T-cell (primary cell): ENCODE measurements at places on chromosomes 12 and 14.

DNA sequence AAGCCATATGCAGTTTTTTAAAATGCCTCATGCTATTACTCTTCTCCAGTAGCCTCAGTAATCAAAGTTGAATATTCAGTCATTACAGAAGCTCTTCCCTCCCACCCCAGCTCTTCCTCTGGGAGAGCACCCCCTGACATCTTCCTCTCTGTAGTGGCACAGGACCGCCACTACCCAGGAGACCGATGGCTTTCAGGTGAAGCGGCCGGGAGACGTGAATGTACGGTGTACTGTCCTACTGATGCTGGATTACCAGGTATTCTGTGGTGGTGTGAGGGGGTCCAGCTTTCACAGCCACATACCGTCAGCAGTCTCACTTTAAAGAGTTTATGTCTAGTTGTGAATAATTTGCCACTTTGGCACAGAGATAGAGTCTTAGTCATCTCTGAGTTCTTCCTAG is 4.6 kb downstream of the SMARCD1 start:
- no peak for DNase-seq

DNA sequence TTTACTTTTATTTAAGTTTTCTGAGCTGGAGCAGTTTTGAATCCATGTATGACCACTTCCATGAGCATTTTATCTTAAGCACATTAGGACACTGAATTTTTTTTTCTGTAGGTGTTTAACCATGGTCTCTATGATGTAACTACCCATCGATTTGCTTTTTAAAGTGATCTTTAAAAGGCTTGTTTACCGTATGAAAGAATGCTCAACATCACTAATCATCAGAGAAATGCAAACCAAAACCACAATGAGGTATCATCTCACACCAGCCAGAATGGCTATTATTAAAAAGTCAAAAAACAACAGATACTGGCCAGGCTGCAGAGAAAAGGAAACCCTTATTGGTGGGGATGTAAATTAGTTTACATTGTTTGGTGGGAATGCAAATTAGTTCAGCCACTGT is 23.0 kb downstream of the GLRX5 start:
- DNase-seq = no peak

- no peak for DNase-seq
These were observed 153.1 kb downstream of the TMEM117 start for GRCh38 chr12:43988838-43989560.

- no peak for DNase-seq
These were observed 69.1 kb upstream of the EGLN3 start for GRCh38 chr14:34020014-34020413.

DNA sequence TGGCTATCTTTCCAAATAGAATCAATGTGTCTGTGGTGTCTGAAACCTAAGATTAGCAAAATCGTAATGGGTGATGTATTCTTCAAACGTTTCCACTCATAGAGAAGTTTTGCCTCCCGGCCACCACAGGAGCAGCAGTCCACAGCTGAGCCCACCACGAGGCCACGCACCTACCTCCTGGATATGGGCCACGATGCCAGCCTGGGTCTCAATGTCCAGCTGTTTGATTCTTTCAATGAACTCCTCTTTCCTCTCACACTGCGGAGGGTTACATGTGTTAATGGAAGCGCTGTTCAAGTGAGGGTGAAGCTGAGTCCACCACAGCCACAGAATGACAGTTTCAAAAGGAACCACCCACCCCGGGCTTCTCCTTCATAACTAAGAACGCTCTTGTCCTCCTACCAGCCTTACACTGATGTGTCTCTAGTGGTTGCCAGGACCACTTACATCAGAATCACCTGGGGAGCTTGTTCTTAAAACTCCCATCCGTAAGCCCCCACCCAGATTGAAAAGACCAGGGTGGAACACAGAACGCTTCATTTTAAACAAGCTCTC is 75.3 kb downstream of the CCDC88C start:
- DNase-seq = no peak

DNA sequence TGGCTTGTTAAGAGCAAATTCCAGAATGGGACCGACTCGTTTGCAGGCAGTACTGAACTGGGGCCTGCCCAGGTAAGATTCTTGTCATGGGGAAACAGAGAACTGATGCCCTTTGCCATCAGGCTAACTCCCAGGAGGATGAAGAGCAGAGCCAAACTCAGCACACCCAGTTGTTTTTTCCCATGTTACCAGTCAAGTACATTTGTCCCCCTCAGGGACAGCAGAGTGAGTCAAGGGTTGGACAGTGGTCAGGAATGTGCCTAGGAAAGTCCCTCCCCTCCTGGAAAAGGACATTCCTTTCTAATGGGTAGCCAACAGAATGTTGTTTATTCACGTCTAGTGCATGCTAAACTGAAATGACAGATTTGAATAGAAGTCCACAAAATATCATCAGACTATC is 1.6 kb downstream of the ART4 start:
- no peak for DNase-seq

DNA sequence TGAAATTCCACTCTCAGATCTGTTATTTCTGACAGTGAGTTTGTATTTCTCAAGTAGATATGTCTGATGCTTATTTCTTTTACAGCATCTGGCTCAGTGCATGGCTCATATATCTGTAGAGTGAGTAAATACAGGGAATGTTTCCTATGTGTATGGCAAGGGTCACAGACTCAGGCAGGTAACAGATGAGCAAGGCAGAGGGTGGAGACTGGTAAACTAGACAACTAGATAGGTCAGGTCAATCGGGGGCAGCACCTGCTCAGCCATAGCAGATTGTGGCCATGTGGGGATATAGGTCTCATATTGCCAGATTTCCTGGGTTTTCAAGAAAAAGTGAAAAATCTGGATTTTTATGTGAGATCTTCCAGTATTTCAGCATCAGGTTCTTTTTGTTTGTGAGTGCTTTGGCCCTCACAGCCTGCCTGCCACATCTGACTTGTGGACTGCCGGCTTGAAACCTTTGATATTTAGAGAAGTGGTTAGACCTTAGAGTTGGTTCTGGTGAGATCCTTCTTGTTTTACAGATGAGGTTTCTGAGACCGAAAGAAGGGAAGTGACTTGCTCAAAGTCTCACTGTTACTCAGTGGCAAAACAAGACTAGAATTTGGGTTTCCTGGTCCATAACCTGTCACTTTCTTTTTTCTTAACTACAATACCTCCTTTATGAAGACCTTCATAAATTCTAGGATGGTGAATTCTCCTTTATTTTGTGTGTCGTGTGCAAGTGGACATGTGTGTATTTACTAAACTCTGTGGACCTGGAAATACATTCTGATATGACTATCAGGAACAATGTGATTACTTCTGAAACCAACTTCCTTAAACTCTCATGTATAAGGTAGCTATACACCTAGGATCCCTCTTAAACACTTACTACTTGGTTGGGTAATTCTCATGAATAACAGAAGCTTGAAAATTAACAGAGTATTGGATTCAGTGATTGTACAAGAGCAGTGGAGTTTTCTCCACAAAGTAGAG is 34.4 kb downstream of the PROX2 start:
- DNase-seq = no peak

GRCh38 chr14:103094406-103095209 is at the start of gene EXOC3L4:
Gene EXOC3L4 (plus strand): TSS chr14:103094725. CDS start chr14:103100220, 5,495 bp downstream.
- no peak for DNase-seq

- no peak for DNase-seq
These were observed 117.5 kb downstream of the DAAM1 start for GRCh38 chr14:59305836-59306555.

DNA sequence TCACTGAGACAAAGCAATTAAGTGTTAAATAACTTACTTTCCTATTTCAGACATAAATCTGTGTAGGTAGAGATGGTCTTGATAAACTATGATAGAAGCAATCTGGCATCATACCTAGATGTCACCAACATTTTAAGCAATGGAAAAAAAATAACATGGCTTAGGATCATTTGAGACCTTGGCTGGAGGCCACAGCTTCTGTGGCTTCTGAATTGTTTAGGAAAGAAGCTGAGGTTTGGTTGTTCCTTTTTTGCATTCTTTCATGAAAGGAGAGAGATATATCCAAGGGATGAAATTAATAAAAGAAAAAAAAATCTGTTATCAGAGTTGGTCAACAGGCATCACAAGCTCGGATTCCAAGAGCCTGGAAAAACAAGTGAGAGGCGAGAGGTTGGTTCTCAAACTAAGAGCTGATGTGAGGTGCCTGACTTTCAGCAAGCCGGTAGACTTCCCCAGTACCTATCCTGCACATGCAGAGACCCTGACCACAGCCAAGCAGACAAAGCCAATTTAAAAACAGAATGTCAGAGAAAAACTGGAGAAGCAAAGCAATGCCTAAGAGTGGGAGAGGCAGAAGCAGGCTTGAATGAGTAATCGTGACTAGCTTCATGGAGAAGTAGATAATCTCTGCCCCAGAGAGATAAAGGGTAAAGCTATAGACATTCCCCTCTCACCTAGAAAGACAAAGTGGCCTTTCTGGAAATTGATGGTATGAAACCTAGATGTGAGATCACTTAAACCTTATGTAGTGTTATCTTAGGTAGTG is 43.4 kb upstream of the ST8SIA1 start:
- DNase-seq = no peak

DNA sequence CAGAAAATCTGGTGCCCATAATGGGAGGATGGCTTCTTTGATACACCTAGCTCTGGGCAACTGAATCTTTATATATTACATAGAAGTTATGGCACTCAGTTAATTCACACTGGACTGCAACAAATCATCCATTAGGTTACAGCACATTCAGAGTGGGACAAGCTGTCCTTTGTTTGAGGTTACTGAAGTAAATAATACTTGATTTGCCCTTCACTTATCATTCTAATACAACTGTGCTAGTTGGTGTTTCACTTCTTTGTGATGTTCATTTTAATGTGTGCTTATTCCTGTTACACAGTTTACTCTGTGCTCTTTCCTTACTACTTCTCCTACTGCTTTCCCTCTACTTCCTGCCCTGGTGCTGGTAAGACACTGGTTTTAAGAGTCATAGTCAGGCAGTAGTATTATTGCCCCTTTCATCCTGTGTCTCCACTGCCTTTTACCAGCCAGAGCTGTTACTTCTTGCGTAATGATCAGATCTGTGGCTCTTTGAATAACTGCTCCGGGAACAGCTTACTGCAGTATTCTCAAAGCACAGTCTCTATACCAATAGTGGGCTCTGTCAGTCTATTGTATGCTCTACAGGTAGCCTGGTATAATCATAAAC is 36.4 kb upstream of the GXYLT1 start:
- DNase-seq = no peak

- no peak for DNase-seq
These were observed 89.2 kb downstream of the DAAM1 start for GRCh38 chr14:59277659-59278058.

DNA sequence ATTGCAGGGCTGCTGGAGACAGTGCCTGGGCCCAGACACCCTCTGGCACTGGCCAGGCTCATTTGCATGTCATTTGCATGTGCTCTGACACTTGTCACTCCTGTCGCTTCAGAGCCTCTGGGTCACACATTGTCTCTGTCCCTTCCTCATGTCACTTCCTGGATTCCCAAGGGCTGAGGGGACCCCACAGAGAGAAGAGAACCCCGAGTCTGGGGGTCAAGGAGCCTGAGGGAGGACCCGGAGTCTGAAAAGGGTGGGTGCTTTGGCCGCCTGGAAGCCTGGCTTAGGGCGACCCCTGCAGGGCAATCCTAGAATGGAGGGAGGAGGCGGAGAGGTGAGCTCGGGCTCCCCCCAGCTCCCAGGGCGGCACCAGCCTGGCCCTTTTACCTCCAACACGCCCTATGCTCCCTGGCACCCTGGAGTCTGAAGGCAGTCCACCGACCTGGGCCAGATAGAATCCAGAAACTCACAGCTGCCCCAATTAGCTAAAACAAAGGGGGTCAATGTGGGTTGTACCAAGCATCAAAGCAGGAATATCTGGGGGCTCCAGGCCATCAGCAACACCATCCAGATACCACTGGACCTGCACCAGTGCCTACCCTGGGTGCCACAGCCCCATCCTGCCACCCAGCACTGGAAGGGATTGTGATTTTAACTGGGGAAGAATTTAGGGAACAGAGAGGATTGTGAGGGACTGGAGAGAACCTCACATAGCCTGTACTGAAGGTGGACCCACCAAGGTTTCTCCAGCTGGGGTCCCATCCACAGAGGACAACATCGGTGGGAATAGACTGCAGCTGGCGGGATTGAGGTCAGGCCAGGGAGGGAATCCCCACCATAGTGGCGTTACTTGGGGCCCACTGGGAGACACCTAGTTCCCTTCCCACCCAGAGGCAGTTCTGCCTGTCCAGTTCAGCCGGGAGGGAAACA is 21.8 kb upstream of the KRT78 start:
- peak; percentile 80 for DNase-seq

GRCh38 chr12:125089083-125089482 is 23.8 kb downstream of the AACS start:
- DNase-seq = no peak

- DNase-seq = no peak
These were observed 42.2 kb downstream of the TAOK3 start for GRCh38 chr12:118330421-118331018.

- DNase-seq = no peak
These were observed 33.4 kb downstream of the CHST11 start for GRCh38 chr12:104490186-104490585.

DNA sequence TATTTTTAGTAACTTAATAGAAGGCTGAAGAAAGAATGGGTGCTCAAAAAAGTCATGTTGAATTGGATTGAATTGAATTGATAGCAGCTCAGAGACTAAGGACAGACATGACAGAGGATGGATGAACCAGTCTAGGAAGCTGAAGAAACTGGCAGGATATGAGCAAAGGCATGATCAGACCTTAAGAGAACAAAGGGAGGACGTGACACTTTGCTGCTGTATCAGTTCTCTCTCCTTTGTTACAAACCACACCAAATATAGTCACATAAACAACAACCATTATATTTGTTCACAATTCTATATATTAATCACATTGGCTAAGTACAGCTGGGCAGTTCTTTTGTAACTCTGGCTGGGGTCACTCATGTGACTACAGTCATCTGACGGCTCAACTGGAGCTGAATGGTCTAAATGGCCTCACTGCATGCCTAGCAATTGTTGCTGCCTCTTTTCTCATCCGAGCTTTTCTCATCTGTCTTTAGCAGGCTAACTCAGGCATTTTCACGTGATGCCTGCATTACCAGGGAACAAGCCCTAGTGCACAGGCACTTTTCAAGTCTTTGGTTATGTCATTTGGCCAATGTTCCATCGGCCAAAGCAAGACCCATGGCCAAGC is 355.0 kb downstream of the ETNK1 start:
- no peak for DNase-seq

- no peak for DNase-seq
These were observed 3.2 kb upstream of the SOCS2 start for GRCh38 chr12:93569301-93569655.

- DNase-seq = no peak
These were observed 18.4 kb downstream of the TMPO start for GRCh38 chr12:98533723-98534251.

- DNase-seq = no peak
These were observed 1316.9 kb upstream of the SEL1L start for GRCh38 chr14:82850576-82850975.

DNA sequence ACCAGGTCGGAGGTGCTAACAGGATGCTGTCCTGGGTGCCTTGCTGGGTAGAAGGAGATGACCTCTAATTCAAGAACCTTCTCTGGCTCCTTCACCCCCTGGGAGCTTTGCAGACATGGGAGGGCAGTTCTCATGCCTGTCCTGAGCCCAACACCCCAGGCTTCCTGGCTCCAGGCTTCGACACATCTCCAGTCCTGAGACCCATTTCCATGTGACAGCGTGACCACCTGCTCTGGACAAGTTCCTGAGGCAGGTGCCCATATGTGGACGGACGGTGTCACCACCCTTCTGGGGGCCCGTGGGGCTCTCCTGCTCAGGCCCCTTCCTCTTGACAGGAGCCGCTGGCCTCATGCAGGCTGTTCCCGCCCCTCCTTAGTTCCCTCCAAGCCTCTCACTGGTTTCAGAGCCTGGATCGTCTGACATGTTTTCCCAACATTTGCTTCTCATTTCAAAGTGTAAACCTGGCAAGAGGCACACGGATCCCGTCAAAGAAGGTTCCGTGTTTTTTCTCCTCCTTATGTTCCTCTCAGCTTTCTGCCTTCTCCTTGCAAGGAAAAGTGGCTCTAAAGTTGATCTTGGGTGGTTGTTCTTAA is 291.9 kb upstream of the RTL1 start:
- DNase-seq = no peak
